ENCODE measurements at places on chromosomes 7 and 10. TPM values are rescaled to one million over a fixed set of nuclear protein-coding genes. Genes with fewer than 3 reads are reported as not detected.

DNA sequence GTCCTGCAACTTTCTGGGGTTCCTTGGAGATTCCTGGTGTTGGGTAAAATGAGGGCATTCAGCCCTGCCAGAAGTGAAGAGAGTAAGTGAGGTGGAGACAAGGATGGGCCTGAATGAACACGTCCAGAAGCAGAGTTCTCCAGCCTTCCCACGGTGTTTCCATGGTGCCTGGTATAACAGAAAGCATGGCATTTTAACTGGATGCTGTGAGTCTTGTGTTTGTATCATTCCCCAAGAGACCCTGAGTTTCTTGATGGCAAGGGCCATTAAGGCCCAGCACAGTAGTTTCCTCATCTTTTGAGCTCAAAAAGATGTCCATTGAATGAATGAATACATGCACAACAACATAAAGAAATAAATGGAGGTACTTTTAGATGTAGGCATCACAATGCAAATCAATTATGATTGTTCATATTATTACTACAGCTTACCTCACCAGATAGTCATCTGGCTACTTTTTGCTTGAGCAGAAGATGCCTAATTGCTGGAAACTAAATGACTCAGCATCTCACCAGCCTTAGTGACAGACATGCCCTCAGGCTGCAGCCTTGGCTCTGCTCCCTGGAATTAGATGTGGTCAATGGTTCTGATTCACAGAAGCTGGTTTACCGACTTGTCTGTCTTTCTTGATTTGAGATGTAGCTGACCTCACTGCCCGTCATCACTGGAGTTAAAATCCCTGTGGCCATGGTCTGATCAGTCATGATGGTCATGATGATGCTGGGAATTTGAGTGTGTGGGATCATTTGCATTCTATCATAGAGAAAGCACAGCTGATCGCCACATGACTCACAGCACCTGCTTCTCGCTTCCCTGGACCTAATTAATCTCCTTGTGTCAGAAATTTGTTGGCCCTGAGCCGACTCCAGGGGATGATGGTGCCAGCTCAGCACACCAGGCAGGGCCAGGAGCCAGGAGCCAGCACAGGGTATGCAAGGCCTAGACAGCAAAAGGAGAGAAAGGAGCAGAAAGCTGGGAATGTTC, 83.9 kb downstream of the CXCL12 start:
- no peak overlapping the region for H3K27ac ChIP-seq
- H3K36me3 ChIP-seq, result no peaks in the 10 kb centered on the region

- no peaks in the 10 kb centered on the region for H3K36me3 ChIP-seq
- H3K27ac ChIP-seq, result no peak overlapping the region
- no peaks in the 10 kb centered on the region for H3K27me3 ChIP-seq
- DNase-seq, result no peak
Measured at GRCh38 chr10:120475844-120476791, 19.1 kb downstream of the PLPP4 start.

DNA sequence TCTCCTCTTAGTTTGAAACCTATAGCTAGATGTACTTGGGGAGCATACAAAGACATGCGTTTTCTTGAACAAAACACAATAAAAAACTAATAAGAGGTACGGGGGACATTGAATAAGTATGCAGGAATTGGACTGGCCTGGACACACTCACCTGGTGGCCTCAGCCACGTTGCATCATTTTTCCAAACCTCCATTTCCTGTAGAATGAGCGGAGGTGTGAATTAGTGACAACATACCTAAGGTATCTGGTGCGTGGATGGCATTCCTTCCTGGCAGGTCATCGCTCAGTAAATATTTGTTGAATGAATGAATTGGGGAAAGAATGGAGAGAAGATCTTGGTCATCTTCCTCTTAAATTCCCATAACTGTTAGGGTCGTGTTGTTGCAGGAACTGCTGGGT, 103.2 kb upstream of the CTBP2 start:
- peak overlapping the region; percentile 38 for H3K4me3 ChIP-seq
- no peaks in the 10 kb centered on the region for H3K27me3 ChIP-seq
- peak; percentile 67 for DNase-seq
- H3K36me3 ChIP-seq, result no peaks in the 10 kb centered on the region
- H3K27ac ChIP-seq, result peak overlapping the region; percentile 92

- H3K4me1 ChIP-seq, result peaks cover 9% of the 10 kb centered on the region
- no peaks in the 10 kb centered on the region for H3K36me3 ChIP-seq
- 0 out of 2 replicates have a peak, but pooled peaks cover 8% of the 10 kb centered on the region for H3K27me3 ChIP-seq
Measured at GRCh38 chr10:69415951-69416350, 767 bp downstream of the TACR2 start.

- no peaks in the 10 kb centered on the region for H3K36me3 ChIP-seq
- no peaks in the 10 kb centered on the region for H3K27me3 ChIP-seq
- no peak for DNase-seq
- no peak overlapping the region for H3K4me3 ChIP-seq
Measured at GRCh38 chr7:102044984-102045673, 227.7 kb downstream of the CUX1 start.

DNA sequence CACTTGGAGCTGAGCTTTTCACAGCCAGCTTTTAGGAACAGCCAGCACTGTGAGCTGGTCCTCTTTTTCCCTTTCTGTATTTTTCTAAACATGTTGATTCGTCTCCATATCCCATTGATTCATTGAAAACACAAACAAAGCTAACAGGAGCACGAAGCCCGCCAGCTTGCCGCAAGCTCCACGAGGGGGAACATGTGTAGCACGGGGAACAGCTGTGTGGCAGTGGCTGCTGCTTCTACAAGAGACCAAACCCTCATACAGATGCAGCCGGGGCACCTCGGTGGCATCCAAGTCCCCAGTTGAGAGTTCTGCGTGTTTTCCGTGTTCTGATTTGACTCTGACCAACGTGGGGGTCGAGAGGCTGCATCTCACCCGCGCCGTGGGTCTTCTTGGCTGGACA, 80.8 kb upstream of the SH2B2 start:
- DNase-seq, result no peak
- no peaks in the 10 kb centered on the region for H3K36me3 ChIP-seq
- no peak overlapping the region for H3K4me3 ChIP-seq

- H3K36me3 ChIP-seq, result no peaks in the 10 kb centered on the region
- H3K27me3 ChIP-seq, result no peaks in the 10 kb centered on the region
- no peak overlapping the region for H3K27ac ChIP-seq
- no peak for DNase-seq
Measured at GRCh38 chr7:149689291-149689721, 84.1 kb downstream of the ZNF467 start.

DNA sequence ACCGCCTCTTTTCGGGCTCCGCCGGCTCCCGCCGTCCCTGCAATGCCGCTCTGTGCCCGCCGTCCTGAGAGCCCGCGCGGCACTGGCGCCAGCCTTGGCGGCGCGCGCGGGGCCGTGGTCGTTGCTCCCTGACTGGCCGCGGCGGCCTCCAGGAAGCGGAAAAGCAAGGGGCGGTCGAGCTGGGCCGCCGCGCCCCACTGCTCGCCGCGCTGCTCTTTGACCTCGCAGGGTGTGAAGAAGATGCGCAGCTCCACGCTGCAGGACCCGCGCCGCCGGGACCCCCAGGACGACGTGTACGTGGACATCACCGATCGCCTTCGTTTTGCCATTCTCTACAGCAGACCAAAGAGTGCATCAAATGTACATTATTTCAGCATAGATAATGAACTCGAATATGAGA, at the start of gene CDC14C:
CDC14C (plus strand) TSS at position 115 of the 400 bp plus-strand sequence; CDS start at position 241, 126 bp downstream.
- no peak for DNase-seq
- H3K27me3 ChIP-seq, result peaks cover 13% of the 10 kb centered on the region
- H3K4me1 ChIP-seq, result no peaks in the 10 kb centered on the region
- H3K27ac ChIP-seq, result no peak within 1 kb of the TSS
- no peaks in the 10 kb centered on the region for H3K36me3 ChIP-seq

DNA sequence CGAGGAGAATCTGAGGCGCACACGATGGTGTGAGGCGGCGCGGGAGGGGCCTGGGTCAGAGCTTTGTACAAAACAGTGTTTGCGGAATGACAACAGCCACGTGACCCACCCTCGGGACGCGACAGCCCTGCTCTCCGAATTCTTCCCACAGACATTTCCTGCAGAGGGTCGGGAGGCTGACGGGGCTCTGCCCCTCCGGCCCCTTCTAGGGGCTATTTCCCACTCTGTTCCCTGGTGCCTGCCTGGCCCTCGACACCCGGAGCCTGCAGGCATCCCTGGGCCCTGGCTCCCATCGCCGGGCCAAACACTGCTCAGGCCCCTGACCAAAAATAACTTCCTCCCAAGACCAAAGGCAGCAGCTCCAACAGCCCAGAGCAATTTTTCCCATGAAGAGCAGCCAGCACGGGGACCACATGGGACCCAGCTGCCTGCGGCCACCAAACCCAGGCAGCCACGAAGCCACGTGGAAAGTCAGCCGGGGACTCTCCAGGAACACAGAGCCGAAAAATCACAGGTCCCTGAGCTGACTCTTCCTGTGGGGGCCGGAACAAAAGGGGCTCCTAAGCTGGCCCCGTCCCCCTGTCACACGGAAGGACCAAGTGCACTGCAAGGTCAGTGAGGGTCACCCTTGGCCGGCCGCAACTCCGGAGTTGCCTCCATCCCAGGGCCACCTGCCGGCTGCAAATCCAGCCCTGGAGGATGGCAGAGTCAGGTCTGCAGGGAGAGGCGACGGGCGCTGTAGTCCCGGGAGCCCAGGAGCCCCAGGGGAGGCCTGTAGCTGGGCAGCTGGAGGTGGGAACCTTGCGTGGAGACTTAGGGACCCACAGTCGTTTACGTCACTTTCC, 42.0 kb downstream of the PAPOLB start:
- no peak overlapping the region for H3K4me3 ChIP-seq
- no peak for DNase-seq
- H3K27ac ChIP-seq, result no peak overlapping the region
- H3K27me3 ChIP-seq, result peaks cover 98% of the 10 kb centered on the region
- H3K4me1 ChIP-seq, result no peaks in the 10 kb centered on the region

DNA sequence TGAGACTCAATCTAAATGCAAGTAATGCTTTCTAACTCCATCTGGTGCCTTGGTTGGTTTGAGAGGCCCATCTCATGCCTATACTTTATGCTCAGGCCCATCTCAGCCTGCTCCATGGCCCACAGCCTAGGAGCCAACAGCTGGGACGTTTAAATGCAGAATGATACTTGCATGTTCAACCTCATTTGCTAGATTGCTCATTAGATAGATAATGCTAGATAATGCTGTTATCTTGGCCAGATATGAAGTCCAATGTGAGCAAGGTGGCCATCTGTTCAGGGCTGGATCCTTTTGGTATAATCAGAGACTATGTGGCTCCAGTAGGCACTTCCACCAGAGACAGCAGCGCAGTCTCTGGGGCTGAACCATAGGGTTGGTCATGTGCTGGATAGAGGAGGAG, 321.6 kb upstream of the PHYHIPL start:
- H3K4me3 ChIP-seq, result no peak overlapping the region
- H3K4me1 ChIP-seq, result peaks cover 14% of the 10 kb centered on the region
- H3K27ac ChIP-seq, result no peak overlapping the region
- no peaks in the 10 kb centered on the region for H3K36me3 ChIP-seq

GRCh38 chr7:28192786-28193585, 12.4 kb upstream of the JAZF1 start:
- no peaks in the 10 kb centered on the region for H3K4me1 ChIP-seq
- no peak overlapping the region for H3K27ac ChIP-seq
- H3K4me3 ChIP-seq, result no peak overlapping the region
- no peak for DNase-seq

GRCh38 chr7:73696372-73696771, 13.0 kb downstream of the BUD23 start:
- H3K4me1 ChIP-seq, result no peaks in the 10 kb centered on the region
- H3K27me3 ChIP-seq, result no peaks in the 10 kb centered on the region
- H3K36me3 ChIP-seq, result 0 out of 2 replicates have a peak, but pooled peaks cover 3% of the 10 kb centered on the region
- no peak overlapping the region for H3K4me3 ChIP-seq
- peak; percentile 28 for DNase-seq

DNA sequence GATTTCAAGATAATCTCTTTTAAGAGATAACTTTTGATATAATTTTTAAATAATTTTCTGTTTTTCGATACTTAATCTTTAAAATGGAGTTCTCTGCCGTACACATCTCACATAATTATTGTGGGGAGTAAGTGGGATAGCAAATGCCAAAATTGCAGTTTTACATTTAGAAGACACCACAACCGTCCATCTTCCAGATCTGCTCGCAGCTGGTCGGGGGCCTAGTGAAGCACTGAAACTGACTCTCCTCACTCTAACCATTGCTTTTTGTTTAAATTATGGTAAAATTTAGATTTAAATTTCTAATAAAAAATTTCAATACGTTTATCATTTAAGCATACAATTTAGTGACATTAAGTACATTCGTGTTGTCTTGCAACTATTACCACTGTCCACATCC, 94.2 kb downstream of the PRR15 start:
- peaks cover 4% of the 10 kb centered on the region for H3K4me1 ChIP-seq
- H3K36me3 ChIP-seq, result no peaks in the 10 kb centered on the region
- no peak overlapping the region for H3K27ac ChIP-seq
- H3K4me3 ChIP-seq, result no peak overlapping the region
- no peaks in the 10 kb centered on the region for H3K27me3 ChIP-seq
- no peak for DNase-seq

DNA sequence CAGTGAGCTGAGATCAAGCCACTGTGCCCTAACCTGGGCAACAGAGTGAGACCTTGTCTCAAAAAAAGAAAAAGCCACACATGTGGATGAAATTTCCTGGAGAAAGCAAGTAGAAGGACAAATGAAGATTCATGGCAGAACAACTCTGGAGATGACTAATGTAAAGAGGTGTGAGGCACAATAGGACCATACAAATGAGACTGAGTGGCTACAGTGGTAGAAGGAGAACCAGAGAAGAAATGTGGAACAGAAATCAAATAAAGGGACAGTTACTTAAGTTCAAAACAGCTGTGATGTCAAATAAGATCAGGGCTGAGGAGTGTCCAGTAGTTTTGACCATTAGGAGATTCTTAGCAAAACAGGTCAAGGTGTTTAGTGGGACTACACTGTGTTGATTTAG, 130.9 kb upstream of the CDK6 start:
- no peak overlapping the region for H3K27ac ChIP-seq
- H3K36me3 ChIP-seq, result no peaks in the 10 kb centered on the region
- no peak overlapping the region for H3K4me3 ChIP-seq
- no peaks in the 10 kb centered on the region for H3K27me3 ChIP-seq
- H3K4me1 ChIP-seq, result no peaks in the 10 kb centered on the region
- DNase-seq, result no peak

DNA sequence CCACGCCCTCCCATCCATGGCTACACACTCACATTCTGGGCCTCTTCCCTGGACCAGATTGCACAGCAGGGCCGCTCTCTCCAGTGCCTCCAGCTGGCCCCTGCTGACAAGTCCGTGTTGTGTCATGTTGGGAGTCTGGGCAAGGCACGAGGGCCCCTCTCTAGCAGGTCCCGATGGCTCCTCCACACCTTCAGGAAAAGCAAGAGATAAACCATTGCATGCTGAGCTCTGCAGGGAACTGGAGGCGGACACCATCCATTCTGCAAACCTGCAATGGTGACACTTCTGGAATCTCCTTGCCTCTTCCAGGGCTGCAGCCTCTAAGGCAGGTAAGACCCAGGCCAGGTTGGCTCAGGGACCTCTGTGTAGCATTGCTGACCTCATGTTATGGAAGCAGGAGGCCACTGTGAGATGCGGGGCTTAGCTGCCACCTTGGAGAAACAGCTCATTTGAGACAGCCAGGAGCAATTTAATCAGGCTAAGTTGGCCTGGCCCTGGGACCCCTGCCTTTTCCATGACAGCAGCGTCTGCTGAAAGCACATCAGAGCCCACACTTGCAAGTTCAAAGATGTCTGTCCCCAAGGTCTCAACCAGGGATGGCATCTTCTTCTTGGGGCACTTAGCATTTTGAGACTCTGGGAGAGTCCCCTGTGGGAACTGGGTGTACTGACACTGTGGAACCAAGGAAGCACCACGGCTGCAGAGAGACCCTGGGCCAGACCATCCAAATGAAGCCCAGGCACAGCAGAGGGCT, 34.2 kb upstream of the LEP start:
- H3K4me3 ChIP-seq, result no peak overlapping the region
- DNase-seq, result no peak
- no peak overlapping the region for H3K27ac ChIP-seq
- peaks cover 26% of the 10 kb centered on the region for H3K27me3 ChIP-seq
- H3K36me3 ChIP-seq, result no peaks in the 10 kb centered on the region
- no peaks in the 10 kb centered on the region for H3K4me1 ChIP-seq

GOLGA7B gene
- 1.1 TPM for total RNA-seq

UROS gene
- 35.1 TPM for total RNA-seq

CNNM1 gene
- total RNA-seq, result not detected

CAV1 gene
- 1,077 TPM for total RNA-seq

HOXA10 gene
- not detected for total RNA-seq
